Stimulated activated CD4-positive, alpha-beta T cell treated with anti-CD3 and anti-CD28 coated beads, Interleukin-15, amount 100 ng/mL, for 24 hours (primary cell): ENCODE measurements at places on chromosomes 7 and 10.

DNA sequence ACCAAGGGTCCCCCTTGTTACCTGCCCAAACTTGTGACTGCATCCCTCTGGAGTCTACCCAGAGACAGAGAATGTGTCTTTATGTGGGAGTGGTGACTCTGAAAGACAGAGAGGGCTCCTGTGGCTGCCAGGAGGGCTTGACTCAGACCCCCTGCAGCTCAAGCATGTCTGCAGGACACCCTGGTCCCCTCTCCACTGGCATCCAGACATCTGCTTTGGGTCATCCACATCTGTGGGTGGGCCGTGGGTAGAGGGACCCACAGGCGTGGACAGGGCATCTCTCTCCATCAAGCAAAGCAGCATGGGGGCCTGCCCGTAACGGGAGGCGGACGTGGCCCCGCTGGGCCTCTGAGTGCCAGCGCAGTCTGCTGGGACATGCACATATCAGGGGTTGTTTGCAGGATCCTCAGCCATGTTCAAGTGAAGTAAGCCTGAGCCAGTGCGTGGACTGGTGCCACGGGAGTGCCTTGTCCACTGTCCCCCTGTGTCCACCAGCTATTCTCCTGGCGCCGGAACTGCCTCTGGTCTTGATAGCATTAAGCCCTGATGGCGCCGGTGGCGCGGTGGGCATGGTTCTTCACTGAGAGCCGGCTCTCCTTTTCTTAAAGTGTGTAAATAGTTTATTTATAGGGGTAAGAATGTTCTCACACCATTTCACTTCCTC is 19.4 kb upstream of the SH2D4B start:
- DNase-seq = no peak

- no peak for DNase-seq
These were observed 280.1 kb downstream of the FRMD4A start for GRCh38 chr10:14050598-14050997.

DNA sequence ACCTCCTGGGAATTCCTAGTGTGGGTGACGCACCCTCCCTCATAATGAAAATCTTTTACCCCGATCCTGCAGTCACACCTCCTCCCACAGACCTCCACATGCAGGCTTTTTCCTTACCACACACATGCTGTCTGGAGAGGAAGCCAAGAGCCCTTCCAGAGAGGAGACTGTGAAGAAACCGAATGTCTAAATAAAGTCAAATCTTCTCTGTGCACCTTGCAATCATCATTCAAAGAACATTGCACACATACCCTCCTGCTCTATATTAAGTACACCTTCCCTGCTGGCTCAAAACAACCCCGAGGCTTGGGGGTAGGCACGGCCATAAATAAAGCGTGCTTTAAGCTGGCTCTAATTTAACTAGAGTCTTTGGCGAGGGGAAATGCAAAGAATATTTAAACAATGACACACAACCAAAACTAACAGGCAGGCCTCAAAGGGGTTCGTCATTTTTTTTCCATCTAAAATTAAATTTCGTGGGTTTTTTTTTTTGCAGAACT is 34.9 kb downstream of the CALML3 start:
- no peak for DNase-seq

DNA sequence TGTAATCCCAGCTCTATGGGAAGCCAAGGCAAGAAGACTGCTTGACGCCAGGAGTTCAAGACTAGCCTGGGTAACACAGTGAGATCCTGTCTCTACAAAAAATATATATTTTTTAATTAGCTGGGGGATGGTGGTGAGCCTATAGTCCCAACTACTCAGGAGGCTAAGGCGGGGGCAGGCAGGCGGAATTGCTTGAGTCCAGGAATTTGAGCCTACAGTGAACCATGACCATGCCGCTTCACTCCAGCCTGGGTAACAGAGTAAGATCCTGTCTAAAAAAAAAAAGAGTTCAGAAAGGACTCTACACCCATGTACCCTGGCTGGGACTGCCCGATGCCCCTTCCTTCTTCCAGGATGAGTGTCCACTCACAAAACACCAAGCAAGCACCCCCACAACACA is 648.7 kb downstream of the PARD3 start:
- DNase-seq = no peak

DNA sequence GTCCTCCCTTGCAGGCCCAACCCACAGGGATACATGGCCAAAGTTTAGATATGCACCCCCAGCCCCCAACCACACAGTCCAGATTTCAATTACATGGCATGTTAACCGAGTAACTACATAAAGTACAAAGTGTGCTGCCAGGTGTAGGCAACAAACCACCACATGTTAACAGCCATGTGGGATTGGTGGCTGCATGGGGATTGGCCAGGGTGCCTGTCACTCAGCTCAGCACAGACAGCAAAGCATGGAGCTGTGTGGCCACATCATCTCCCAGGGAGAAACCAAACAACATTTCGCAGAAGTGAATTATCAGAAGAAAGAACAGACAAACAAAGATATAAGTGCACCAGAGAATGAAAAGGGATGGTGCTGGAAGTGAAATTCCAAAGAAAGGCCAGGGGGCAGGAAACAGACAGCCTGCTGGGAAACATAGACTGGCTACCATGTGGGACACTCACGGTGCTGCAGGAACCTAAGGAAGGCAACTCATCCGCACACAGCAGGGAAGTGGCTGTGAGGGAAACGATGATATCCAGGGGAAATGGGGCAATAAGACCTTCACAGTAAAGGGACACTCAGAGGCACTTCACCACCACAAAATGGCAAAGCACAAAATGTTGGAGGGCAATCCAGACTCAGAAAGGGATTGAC is 171.2 kb downstream of the PTPRN2 start:
- DNase-seq = no peak

- DNase-seq = peak; percentile 72
These were observed 10.7 kb downstream of the AMZ1 start for GRCh38 chr7:2698581-2699288.

DNA sequence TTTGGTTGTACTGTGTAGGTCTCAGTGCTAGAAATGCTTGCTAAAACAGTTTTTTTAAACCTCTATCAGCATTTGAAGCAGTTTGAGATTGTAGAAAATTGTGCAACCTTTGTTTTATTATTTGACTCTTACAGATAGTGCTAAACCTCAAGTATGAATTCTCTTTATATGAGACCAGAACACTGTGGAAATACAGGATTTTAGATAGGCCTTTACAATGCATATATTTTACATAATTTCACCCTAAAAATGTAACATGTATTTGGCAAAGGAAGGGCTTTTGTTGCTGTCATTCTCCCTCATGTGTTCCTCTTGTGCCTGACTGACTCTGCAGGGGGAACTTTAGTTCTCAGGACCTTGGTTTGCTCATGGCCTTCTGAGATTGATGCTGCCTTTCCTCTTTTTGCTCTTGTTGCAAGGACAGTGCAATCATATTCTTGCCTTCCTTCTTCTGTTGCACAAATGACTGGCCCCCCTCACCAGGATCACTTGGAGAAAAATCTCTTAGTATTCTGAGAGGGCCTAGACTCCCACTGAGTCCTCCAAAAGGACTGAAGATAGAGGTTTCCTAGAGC is 188.7 kb downstream of the PPP1R9A start:
- no peak for DNase-seq

GRCh38 chr10:123275136-123275564 is 120.9 kb downstream of the BUB3 start:
- DNase-seq = no peak

DNA sequence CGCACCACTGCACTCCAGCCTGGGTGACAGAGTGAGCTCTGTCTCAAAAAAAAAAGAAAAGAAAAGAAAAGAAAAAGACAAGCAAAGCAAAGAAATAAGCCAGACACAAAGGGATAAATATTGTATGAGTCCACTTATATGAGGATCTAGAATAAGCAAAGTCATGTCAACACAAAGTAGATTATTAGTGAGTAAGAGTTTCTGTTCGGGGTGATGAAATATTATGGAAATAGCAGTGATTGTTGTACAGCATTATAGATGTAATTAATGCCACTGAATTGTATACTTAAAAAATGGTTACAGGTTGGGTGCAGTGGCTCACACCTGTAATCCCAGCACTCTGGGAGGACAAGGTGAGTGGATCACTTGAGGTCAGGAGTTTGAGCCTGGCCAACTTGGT is 83.2 kb downstream of the HIP1 start:
- DNase-seq = no peak

DNA sequence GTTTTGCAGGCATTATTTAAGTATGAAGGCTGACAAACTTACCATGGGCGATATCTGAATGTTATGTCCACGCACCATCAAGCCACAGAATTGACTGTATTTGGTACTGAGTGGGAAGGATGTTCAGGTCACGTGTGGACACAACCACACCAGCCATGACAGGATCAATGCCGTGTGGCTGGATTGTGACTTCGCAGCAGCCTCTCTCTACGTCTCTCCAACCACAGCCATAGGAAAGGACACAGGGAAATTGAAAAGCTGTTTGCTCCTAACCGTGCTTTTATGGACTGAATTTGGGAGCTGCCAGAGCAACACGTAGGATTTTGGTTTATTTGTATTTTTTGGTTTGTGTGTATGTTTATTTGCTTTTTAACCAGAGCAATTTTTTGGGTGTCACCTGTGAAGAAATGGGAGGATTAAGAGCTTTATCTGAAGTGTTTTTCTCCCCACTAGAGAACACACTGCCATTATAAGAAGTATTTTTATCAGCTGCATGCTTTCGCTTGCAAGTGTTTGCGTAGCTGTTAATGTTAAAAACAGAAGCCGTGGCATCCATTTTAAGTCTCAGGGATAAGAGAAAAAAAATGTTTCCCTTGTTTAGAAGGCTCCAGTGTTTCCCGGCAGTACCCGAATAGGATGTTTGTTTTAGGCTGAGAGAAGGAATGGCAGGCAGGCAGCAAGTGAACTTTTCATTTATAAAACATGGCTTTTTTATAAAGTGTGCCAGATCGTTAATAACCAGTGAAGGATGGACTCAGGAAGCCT is 401.1 kb upstream of the NFE2L3 start:
- DNase-seq = no peak

DNA sequence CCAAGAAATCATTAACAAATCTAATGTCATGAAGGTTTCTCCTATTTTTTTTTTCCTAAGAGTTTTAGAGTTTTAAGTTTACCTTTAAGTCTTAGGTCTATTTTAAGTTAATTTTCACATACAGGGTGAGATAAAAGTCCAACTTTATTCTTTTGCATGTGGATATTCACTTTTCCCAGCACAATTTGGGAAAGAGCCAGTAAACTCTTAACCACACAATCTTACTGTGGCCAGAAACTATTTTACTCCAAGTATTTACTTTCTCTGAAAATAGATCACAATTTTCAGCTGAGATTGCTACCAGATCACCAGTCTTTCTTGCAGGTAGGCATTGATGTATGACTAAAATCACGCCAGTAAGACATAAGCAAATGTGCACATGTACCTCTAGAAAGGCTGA is 728.5 kb downstream of the TNS3 start:
- no peak for DNase-seq

DNA sequence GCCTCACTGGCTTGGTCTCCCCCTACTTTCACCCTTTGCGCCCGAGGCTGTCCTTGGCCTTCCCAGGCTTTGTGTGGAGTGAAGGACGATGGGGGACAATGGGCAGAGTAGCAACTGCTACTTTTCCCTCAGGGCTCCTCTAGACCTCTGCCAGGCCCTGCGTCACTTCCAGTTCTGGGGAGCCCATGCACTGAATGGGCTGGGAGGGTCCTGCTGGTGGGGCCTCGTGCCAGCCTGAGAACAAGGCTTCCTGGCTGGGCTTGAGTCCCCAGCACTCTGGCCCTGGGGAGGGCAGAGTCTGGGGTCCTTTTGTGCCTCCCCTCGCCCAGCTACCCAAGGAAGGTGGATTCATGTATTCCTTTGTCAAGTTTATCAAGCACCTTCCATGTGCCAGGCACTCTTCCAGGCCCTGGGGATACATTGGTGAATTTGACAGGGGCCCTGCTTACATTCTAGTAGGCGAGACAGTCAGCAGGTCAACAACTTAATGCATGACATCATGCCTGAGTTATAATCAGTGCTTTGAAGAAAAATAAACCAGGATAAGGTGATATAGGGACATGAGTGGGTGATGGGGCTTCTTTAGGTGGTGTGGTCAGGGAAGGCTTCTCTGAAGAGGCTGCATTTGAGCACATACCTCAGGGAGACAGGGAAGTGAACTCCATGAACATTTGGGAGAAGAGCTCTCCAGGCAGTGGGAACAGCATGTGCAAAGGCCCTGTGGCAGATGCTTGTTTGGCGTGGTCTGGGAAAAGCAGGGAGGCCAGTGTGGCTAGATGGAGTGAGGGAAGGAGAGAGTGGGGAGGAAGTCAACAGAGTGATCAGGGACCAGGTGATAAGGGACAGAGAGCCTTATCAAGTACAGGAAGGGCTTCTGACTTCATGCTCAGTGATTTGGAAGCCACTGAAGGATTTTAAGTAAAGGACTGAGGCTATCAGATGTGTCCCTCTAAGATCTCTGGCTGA is 14.1 kb downstream of the ZMIZ1 start:
- DNase-seq = no peak

- DNase-seq = no peak
These were observed 30.1 kb upstream of the FOXL3 start for GRCh38 chr7:259751-260405.

- DNase-seq = no peak
These were observed 127.3 kb downstream of the SEMA3C start for GRCh38 chr7:80791509-80791929.

DNA sequence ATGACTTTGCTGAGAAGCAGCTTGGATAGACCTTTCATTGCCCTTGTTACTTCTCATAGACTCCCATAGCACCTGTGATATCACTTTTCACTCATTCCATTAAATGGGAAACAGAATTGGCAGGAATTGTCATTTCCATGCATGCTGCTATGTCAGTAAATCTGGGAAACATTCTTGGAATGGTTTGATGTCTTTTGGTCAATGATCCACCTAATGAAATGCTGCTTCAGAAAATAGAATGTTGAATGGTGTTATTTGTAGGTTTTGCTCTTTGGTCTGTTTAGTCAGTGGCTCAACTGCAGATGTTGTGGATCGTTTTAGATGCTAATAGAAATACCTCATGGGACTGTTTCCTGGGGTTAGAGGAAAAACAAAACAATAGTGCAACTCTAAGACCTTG is 127.8 kb downstream of the PLPP4 start:
- DNase-seq = no peak

DNA sequence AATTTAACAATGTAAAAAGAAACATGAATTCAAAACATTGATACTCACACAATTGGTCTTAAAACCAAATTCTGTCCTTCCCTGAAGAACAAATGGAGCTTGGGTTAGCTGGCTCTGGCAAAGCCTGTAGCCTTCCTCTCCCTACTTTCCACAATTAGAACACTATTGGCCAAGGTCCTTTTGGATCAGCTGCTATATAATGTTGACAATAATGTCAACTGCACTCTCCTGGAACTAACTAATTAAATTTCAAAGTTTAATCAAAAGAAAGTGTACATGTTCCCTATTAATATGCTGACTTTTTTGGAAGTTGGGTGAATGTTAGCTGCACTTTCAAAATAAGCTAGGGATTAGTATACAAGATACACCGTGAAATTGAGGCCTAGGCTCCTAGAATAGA is 440.1 kb upstream of the NFE2L3 start:
- no peak for DNase-seq
